G401 (cell line): ENCODE measurements at places on chromosomes 16 and 17. TPM values are rescaled to one million over a fixed set of nuclear protein-coding genes. Genes with fewer than 3 reads are reported as not detected.
A peak's percentile ranks its signal among the peaks of the same experiment; 100 is the strongest.

CHST4 gene
- not detected in 2 replicates for total RNA-seq

SLX4 gene
- total RNA-seq, result 4.8 and 5.9 TPM in 2 replicates

HS3ST2 gene
- not detected in 2 replicates for total RNA-seq

TMEM235 gene
- not detected in 2 replicates for total RNA-seq

TMEM238L gene
- not detected in 2 replicates for total RNA-seq

PRSS22 gene
- not detected in 2 replicates for total RNA-seq

PRR15L gene
- not detected in 2 replicates for total RNA-seq

SLFN14 gene
- total RNA-seq, result not detected in 2 replicates

C16orf89 gene
- not detected in 2 replicates for total RNA-seq

- DNase-seq, result peak; percentile 3
Observed at GRCh38 chr17:48261297-48261880, 153.8 kb downstream of the SNX11 start.

DNA sequence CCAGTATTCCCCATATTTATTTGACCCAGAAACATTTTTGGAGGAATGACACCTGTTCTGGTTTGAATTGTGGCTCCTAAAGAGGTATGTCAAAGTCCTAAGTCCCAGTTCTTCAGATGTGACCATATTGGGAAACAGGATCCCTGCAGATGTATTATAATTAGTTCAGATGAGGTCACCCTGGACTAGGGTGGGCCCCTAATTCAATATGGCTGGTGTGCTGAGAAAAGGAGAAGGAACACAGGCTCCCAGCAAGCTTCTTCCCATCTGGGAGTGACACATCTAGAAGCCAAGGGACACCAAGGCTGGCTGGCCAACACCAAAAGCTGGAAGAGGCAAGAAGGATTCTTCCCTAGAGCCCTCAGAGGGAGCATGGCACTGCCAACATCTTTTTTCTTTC lies 3.8 kb upstream of the GCSH start:
- no peak for DNase-seq

GRCh38 chr16:69644790-69645189 lies 79.0 kb downstream of the NFAT5 start:
- no peak for DNase-seq

DNA sequence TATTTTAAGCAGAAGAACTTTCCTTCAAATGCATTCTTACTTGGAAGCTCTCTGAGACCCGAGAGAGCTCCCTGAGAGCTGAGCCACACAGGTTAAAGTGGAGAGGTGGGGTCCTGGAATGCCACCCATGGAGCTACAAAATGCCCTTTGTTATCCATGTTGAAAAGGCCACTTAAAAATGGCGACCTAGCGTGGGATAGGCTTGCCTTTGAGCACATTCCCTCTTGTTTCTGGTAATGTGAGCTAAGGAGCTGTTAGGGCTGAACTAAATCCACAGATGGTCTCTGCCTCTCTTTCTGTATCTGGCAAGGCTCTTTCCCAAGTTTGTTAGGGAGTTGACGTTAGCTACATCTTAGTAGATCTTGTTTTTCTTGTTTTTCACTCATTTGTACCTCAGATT lies 171.6 kb downstream of the SNX29 start:
- no peak for DNase-seq

DNA sequence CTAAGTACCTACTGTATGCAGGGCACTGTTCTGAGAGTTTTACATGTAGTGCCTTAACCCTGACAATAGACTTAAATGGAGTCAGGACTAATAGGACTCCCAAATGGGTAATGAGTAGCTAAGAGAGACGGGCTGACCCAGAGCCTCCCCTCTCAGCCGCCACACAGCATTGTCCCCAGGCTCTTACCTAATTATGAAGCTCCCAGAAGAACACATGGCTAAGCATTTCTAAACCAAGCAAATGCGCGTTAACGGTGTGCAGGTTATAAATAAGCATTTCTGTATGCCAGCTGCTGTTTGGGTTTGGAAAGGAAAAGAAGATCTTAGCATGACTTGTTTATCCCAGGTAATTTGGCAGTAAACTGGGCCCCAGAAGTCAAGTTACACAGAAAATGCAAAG lies 14.3 kb downstream of the KATNIP start:
- DNase-seq, result no peak

DNA sequence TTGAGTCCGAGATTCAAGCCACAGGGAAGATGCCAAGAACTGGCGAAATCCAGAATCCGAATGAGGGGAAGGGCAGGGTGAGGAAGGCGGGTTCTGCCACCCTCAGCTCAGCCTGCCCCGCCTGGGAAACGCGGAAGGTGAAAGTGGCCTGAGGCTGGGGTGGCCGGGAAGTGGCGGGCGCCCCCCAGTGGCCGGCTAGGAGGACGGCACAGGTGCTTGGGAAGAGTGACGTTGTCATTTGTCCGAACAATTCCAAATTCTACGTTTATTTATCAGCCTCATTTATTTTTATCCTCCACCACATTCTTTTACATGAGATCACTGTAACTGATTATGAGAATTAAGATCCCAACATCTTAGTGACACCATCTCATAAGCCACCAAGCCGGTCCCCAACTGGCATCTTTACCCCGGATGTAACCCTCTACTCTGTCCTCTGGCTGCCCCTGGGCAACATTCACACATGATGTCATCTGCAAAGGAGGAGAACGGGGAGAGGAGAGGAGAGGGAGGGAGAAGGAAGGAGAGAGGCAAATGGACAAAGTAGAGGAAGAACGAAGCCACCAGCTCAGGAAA lies 21.3 kb downstream of the SRCIN1 start:
- peak; percentile 84 for DNase-seq

- DNase-seq, result no peak
Observed at GRCh38 chr17:82665217-82665616, 17.0 kb upstream of the WDR45B start.

- no peak for DNase-seq
Observed at GRCh38 chr17:72529386-72529785, 408.6 kb downstream of the SOX9 start.

DNA sequence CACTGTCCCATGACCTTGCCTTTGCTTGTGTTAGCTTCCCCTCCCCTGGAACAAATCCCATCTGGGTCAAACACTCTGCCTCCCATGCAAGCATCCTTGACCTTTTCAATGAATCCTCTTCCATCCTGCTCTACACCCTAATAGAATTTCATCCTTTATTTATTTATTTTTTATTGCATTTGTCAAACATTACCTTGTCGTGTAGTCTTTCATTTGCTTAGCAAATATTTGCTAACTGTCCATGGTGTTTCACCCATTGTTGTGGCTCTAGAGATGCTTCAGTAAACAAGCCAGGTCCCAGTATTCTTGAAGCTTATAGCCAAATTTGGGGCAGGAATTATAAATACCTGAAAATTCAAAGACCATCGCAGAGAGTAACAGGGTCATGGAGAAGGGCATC lies 51.0 kb upstream of the MRTFB start:
- DNase-seq, result no peak

DNA sequence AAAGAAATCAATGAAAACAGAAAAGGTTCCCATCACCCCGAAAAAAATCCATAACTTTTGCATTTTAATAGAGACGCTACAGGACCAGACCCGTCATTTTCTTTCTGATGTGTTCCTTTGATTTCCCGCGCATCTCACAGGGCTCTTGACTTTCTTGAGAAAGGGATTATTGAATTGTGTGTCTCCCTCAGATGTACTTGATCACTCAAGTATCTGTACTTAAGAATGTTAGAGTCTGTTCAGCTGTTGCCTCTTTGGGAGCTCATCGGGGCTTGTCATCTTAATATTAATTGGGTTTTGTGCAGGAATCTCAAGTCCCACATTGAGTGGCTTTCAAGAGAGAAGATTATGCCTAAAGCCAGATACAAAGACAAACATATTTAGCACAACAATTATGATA lies 606.4 kb upstream of the SALL1 start:
- DNase-seq, result no peak

GRCh38 chr17:57178839-57179238 lies 77.5 kb upstream of the MSI2 start:
- DNase-seq, result no peak

- no peak for DNase-seq
Observed at GRCh38 chr16:4293181-4293716, 20.4 kb upstream of the TFAP4 start.

- DNase-seq, result no peak
Observed at GRCh38 chr17:72567774-72568173, 447.0 kb downstream of the SOX9 start.

DNA sequence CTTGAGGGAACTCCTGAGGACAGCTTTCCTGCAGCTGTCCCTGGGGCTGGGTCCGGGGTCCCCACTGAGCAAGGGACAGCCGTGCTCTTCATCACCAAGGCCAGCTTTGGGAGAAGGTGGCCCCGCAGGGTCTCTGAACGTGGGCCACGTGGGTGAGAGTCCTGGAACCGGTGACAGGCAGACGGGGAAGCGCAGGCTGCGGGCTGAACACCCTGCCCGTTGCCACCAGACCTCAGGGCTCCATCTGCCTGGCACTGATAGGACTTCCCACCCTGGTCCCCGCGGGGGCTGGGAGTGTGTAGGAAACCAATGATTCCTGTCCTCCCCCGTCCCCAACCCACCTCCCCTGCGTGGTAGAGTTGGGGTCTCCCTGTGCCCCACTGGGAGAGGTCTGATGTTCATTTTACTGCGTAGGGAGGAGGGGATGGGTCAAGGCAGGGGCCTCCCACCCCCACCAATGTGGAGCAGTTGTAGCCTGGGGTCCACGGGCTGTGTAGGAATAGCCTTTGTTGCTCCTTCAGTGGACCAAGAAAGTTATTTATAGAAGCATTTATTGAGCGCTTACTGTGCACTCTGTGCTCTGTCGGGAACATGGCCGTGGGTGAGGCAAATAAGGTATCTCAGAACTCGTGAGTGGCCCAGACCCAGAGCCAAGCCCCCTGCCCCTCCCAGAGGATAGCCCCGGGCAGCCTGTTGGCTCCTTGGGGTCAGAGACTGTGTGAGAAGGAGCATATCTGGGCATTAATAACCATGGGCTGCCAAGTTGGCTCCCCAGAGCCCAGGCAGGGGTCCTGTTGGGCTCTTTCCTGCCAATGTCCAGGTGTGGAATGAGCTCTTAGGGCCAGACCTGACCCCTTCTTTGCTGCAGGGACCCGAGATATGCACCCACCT lies 1.3 kb downstream of the ADGRG1 start:
- no peak for DNase-seq

GRCh38 chr16:35559911-35560636 lies 2100.7 kb downstream of the TP53TG3F start:
- DNase-seq, result no peak

DNA sequence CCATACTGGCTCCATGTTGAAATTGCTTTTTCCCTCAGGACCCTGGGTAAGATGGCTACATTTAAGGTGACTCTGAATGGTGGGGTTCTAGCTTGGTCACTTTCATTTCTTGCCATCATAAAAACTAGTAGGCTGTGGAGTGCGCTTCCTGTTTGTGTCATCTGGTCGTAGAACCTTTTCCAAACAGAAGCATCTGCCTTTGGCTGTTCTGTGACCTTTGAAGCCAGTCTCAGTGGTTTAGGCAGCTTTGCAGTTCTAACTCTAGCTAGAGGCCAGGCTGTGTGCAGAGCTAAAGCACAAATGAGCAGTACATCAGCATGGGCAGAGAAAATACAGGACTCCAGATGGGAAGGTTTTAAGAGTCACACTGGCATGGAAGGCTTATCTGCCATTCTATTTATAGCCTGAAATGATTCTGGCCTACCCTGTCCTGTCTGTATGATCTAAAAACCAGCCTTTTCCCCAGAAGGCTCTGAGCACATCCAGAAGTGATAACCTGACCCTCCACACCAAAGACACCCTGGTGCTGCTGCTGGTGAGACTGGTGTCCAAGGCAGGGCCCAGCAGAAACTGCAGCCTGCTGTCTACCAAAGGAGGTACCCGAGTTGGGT lies 8.6 kb downstream of the ESRP2 start:
- no peak for DNase-seq

GRCh38 chr16:15856901-15857698 lies at the start of gene MYH11:
TSS of gene MYH11 (minus strand) at chr16:15857028. CDS start at chr16:15838252, 18,776 bp downstream.
- no peak for DNase-seq

DNA sequence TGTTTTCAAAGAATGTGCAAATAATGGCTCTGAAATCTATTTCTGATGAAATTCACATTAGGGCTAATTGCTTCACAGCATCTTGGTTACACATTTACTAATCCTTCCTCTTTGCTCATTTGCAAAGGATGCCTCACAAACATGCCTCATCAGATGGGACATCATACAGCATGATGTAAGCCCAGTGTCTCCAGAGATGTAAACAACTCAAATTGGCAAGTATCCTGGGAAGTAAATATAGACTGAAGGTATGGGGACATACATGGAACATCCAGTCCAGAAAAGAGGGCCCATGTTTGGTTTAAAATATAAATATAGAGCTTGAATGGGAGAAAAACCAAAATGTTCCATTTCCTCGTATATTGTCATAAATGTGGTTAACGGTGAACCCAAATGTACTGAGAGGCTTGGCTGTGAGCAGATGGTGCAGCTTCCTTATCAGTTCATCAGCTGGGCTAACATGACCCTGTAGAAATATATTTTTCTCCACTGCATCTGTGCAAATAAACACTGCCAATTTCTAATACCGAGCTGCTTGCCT lies 142.9 kb upstream of the NUDT7 start:
- DNase-seq, result no peak

- DNase-seq, result peak; percentile 30
Observed at GRCh38 chr17:63476854-63477479, at the start of gene ACE. TSS of gene ACE (plus strand) at chr17:63477061. CDS start at chr17:63477095, 34 bp downstream.

- DNase-seq, result no peak
Observed at GRCh38 chr17:71792966-71793365, 327.9 kb upstream of the SOX9 start.

DNA sequence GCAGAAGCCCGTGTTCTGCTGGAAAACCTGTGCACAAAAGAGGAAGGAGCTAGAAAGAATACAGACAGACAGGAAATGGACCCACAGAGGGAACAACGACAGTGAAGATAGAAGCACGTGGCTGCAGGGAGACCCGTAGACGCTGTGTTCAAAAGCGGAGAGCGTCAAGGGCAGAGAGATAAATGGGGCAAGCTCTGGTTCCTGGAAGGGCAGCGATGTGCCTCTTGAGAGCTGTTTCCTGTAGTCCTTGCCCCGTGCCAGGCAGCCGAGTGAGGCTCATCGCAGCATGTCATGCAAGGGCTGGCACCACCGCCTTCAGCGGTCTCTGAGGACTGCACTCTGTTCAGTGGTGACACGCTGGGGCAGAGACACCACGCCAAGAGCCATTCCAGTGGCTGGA lies 43.6 kb upstream of the CACNG5 start:
- DNase-seq, result peak; percentile 26

DNA sequence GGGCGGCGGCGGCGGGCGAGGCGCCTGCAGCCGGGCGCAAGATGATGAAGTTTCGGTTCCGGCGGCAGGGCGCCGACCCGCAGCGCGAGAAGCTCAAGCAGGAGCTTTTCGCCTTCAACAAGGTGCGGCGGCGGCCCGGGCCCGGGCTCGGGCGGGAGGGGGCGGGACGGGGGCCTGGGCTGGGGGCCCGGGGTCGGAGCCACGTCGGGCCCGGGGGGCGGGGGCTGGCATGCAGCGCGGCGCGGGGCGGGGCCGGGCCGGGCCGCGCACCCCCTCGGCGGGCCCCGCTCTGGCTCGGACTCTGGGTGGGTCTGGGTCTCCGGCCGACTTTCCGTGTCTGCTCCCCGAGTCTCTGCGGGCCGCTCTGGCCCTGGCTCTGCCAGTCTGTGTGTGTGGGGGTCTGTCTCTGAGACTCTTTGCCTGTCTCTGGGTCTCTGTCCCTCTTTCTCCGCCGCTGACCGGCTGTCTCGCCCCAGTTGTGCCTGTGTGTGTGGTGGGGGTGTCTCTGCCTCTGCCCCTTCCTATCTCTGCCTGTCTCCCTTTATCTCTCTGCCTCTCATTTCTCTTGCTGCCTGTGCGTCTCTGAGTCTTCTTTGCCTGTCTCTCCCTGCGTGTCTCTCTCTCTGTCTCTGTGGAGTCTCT lies 328 bp downstream of the LLGL1 start:
- no peak for DNase-seq
